ENCODE measurements at places on chromosomes 2 and 18.

DNA sequence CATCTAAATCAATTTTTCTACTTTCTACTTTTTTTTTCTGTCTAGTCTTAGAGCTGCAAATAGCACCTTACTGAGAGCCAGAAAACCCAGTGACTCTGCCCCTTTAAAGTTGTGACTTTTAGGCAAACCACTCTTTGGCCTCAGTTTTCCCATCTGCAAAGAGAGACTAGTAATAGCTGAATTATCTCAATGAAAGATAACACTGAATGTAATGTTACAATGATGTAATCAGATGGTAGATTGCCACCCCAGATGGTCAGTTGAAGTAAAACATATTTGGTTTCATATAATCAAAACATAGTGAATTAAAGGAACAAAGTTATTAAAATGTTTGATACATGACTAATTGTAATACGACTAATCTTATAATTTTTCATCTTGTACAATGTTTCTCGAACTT is 5.0 kb upstream of the APCDD1 start:
- DNase-seq: no peak

GRCh38 chr2:228731517-228731916 is 539.6 kb downstream of the PID1 start:
- no peak for DNase-seq

DNA sequence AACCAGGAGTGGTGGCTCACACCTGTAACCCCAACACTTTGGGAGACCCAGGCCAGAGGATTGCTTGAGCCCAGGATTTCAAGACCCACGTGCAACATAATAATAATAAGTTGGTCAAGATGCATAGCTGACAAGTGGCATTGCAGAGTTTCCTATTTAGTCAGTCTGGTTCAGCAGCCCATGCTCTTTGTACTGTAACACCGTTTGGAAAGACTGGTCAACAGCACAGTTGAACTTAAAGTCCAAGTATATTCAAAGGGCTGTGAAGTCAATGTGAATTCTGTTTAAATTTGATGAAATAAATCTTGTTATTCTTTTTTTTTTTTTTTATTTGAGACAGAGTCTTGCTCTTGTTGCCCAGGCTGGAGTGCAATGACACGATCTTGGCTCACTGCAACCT is 1.5 kb upstream of the TRMT61B start:
- DNase-seq: no peak

DNA sequence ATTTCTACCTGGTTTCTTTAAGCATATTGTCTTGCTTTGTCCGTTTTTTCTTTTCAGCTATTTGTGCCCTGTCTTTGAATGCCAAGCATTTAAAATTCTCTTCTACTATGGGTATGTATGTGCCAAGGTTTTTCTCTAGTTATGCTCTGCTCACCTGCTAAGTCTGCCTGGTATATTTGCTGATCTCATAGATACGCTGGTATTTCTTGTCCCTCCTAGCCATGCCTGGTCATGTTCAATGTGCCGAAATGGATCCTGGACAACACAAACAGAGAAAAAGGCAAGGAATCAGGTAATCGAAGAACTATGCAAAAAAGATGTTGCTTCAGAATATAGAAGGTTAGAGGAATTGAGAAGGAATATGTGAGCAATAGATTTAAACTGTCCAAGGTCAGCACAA is 14.9 kb upstream of the KDM3A start:
- no peak for DNase-seq

GRCh38 chr2:43491065-43491639 is 104.7 kb downstream of the THADA start:
- no peak for DNase-seq

DNA sequence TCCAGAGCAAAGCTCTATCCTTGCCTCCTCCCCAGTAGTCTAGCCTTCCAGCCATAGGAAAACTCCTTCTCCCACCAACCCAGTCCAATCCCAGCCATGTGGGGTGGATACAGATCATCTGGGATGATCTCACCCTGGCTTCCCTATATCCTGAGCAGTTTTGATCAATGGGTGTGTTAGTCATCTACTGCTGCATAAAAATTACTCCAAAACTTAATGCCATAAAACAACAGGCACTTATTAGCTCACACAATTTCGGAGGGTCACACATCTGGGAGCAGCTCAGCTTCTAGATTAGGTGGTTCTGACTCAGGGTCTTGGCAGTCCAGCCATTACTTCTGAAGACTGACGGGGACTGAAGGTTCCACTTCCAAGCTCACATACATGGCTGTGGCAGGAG is 190.4 kb downstream of the SPP2 start:
- DNase-seq: no peak

DNA sequence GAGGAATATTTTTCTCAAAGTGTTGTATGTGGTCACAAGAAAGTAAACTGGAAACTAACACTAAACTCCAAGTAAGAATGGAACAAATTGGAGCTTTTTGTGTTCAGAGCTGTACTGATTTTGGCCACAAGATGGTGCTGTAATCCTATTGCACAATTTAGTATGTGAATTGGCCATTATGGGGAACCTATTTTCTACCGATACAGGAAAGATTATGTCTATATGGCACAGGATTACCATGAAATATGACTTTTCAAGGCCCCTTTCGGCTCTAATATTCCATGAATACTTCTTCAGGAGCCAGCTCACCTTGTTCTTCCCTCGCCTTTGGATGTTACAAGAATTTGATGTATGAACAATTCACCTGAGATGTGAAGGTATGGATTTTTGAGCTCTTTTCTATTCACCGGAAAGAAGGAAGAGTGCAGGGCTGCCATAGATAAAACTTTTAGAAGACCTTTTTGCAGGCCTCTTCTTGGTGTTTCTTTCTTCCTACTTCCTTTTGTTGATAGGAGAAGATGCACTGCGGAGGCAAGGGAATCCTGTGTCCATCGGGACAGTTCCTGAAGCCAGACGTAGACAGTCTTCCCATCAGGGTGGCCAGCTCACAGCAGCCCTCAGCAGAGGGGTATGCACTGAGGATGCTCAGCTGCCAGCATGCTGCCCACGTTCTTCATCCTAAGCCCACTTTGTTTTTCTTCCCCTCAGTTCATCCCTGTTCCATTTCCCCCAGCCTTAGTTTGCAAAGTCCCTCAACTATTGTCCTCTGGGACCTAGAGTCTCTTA is 13.3 kb downstream of the MRPL44 start:
- peak; percentile 79 for DNase-seq

DNA sequence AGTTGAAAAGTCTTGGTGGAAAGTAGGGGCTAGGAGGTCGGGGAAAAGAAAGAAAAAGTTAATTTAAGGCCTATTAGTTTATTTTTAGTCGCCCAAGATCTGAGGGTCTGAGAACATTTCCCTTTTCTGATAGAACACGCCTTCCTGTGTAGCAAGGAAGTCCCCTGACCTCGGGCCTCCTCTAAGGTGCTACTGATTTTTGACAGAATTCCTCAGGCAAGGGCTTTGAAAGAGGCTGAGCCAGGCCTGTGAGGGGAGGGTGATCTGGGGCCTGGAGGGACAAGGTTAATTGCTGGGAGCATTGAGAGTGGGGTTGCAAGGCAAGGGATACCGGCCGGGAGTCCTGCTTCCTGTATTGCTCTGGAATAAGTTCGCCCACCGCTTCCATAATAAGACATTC is 131.4 kb upstream of the MYCN start:
- DNase-seq: peak; percentile 64

GRCh38 chr18:71808616-71809015 is 735.5 kb downstream of the CBLN2 start:
- no peak for DNase-seq

- no peak for DNase-seq
Observed at GRCh38 chr2:110644357-110644756, 33.5 kb downstream of the BUB1 start.

DNA sequence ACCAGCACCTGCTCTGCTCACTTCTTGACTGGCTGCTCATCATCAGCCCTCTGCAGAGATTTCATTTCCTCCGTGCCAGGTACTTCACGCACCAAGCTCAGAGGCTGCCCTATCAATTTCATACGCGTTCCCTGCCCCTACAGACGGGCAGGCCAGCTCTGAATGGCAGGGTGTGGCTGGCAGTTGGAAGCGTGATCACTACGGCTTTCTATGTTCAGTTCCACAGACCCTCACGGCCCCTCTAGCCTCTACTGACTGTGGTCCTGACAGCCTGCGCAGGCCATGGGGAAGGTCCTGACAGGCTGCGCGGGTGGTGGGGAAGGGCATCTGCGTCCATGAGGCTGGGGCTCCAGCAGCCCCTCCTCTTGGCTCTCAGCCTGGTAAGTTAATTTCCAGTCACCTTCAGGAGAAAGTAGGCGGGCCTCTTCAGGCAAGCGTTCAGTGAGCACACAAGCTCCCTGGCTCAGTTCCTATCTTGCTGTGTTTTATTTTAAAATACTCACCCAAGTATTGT is 154.8 kb downstream of the ZNF236 start:
- DNase-seq: peak; percentile 77

DNA sequence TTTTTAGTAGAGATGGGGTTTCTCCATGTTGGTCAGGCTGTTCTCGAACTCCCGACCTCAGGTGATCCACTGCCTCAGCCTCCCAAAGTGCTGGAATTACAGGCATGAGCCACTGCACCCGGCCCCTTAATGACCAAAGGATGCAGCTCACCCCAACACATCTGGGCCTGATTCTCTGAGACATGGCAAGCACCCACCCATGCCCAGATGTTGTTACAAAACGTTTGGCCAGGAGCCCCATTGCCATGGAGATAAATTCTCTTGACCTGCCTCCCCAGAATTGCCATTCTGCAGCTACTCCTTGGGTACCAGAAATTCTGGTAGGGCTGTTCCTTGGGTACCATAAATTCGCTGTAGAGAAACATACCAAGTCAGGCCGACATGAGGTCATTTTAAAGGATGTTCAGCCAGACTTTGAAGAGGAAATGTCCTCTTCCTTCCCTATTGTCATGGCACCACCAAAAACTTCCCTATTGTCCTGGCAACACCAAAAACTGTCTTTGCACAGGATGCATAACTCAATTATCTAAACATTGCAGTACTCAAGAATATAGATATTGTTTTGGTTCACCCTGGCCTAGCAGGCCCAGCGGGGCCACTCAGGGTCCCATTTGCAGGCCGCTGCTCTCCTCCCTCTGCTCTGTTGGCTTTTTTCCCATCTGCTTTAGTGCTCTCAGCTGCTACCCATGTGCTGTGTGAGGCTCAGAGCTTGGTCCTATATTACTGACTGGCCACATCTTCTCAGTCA is 160.9 kb upstream of the TTC39C start:
- DNase-seq: no peak

DNA sequence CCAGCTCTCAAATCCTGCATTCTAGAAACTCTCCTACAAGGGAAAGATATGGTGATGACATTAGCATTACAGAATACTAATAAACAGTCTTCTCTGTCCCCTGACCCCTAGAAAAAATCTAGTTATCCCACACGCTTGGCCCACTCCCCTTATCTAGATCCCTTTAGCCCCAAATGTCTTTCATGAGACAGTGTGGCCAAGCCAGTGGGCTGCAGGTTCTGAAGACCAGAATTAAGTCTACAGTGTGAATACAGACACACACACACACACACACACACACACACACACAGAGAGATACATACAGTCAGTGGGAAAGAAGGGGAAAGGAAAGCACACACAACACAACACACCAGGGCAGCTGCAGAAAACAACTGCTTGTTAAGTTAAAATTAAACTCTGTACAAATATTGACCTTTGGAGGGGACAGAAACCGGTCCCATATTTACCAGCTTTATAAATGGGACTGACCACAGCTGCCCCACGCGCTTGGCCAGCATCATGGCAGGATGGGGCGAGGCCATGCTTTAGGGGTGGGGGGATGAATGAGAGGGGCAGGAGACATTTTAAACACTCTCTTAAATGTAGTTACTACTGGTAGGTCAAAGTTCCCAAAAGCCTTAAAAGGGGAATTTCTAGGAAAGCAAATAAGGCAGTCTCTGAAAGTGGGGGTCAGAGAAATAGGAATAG is 49.1 kb downstream of the NHEJ1 start:
- DNase-seq: no peak

DNA sequence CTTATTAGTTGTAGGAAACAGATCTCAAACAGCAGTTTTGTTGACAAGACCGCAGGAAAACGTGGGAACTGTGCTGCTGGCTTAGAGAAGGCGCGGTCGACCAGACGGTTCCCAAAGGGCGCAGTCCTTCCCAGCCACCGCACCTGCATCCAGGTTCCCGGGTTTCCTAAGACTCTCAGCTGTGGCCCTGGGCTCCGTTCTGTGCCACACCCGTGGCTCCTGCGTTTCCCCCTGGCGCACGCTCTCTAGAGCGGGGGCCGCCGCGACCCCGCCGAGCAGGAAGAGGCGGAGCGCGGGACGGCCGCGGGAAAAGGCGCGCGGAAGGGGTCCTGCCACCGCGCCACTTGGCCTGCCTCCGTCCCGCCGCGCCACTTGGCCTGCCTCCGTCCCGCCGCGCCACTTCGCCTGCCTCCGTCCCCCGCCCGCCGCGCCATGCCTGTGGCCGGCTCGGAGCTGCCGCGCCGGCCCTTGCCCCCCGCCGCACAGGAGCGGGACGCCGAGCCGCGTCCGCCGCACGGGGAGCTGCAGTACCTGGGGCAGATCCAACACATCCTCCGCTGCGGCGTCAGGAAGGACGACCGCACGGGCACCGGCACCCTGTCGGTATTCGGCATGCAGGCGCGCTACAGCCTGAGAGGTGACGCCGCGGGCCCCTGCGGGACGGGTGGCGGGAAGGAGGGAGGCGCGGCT is at the start of gene TYMS:
TYMS (plus strand) TSS at position 343 of the 690 bp plus-strand sequence; CDS start at position 433, 90 bp downstream.
- peak; percentile 76 for DNase-seq

DNA sequence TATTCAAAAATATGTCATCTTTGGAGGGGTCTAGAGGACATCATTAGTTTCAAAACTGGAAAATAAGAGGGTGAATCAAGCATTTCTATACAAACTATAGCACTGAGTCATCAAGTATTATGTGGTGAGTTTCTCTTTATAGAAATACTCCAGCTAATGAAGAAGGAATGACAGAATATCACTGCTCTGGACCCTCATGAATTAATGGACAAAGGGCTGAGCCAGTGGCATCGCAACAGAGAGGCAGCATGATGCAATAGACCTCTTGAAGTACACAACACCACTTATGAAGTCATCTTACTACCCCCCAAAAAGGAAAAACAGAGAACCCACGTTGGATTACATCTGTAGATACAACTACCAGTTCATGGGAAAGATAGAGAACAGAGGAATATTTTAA is 27.4 kb upstream of the EIF2AK3 start:
- no peak for DNase-seq

DNA sequence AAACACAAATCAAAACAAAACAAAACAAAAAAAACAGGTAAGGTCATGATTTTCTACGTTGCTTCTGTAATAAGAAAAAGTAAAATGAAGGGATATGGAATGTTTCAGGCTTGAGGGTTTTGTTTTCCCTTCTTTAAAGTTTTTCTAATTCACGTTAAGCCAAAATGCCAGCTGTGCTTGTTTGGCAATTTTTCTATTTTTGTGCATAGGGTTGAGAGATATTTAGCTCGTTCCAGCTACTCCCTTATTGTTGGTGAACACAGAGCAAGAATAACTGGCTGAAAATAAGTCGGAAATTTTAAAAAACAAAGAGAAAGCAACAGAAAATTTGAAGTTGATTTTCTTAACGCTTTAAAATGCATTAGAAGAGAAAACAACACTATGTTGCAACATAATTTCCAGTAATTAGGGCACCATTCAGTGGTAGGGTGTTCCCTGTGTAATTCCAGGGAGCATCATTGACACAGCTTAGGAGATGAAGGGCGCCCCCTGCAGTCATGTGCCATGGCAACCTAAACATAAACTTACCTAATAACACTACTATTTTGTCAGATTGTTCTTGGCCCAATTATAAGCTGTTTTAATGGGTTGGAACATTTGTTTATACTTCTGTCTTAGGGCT is 99.5 kb downstream of the DTNA start:
- peak; percentile 33 for DNase-seq
